HS-27A (cell line): ENCODE measurements at places on chromosomes 12 and 14.

- peak; percentile 90 for DNase-seq
Observed at GRCh38 chr12:45674181-45674977, 55.1 kb upstream of the ARID2 start.

GRCh38 chr12:19323805-19324204, 115.5 kb upstream of the AEBP2 start:
- no peak for DNase-seq

GRCh38 chr12:1297206-1297605, 297.2 kb downstream of the FBXL14 start:
- DNase-seq, result no peak

GRCh38 chr12:92139634-92140150, 6.0 kb downstream of the BTG1 start:
- no peak for DNase-seq

GRCh38 chr12:96117460-96117859, 76.7 kb upstream of the ELK3 start:
- no peak for DNase-seq

DNA sequence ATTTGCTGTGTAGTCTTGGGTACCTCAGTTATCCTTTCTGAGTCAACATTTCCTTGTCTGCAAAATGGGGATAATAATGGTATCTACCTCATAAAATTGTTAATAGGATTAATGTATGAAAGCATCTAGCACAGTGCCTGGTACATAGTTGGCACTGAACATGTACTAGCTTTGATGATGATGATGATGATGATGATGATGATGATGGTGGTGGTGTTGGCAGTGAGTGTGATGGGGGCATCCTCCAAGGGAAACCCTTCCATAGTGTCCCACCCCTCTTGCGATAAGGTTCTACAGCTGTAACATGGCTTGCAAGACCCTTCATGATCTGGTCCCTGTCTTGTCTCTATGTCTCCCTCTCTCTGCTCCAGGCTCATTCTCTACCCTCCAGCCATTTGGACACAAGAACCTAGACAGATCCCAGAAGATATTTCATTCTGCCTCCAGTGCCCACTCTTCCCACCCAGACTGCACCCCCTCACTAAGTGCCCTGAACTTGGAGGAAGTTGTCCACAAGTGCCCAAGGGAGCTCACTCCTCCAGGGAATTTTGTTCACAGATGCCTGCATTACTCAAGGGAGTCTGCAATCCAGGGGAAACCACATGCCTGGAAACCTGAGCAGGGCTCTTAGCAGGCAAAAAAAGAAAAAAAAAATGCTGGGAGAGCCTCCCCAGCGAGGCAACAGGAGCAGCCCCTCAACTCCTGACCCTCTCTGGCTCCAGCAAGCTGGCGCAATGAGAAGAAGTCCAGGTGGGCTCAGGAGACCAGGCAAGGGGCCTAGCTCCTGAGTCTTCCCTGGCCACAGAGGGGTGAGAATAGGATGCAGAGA, 10.1 kb upstream of the BDKRB1 start:
- no peak for DNase-seq

GRCh38 chr12:32419520-32419960, 20.2 kb downstream of the FGD4 start:
- no peak for DNase-seq

- DNase-seq, result no peak
Observed at GRCh38 chr12:31506515-31507306, 84.2 kb downstream of the DENND5B start.

GRCh38 chr12:123938679-123939480, 33.8 kb downstream of the CCDC92 start:
- no peak for DNase-seq

GRCh38 chr12:65520658-65521057, 242.2 kb downstream of the MSRB3 start:
- no peak for DNase-seq

DNA sequence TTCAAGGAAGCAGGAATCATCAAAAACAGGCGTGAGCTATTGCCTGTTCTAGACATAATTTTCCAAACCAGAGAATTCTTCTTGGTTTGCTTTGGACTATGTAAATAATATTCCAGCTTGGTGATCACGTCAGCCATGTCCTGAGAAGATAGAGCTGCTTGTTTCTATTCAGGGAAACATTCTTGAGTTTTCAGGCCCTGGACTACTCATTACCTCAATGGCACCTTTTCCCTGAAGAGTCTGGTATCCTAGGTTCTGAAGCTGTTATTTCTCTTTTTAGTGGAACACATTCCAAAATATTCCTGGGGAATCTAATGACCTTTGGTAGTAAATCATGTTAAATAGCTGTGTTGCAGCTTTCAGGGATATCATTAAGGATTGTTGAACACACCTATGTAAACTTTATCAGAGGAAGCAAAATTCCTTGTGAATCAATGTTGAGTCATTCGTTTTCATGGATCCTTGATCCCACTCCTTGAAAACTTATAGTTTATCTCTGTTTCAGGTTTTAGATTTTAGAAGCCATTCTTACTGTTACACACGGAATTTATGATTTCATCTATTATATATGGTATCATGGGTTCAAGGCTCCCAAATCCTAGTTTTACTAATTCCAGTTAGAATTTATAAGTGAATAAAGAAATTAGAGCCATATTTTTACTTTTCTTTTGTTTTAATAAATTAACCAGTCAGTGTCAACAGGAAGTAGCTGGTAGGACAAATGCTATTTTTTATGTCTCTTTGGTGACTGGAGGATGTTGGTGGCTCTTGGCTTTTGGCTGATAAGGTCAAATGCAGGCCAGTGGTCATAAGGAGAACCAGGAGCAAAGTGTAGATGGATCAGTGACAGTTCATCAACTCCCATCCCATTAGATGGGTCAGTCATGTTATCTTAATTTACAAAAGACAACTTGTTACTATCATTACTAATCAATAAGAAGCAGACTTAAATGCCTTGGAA, 380.1 kb downstream of the ZFP36L1 start:
- DNase-seq, result no peak

GRCh38 chr12:43165351-43165750, 386.7 kb downstream of the ADAMTS20 start:
- DNase-seq, result no peak

GRCh38 chr12:122204167-122205052, 901 bp downstream of the B3GNT4 start:
- DNase-seq, result no peak

DNA sequence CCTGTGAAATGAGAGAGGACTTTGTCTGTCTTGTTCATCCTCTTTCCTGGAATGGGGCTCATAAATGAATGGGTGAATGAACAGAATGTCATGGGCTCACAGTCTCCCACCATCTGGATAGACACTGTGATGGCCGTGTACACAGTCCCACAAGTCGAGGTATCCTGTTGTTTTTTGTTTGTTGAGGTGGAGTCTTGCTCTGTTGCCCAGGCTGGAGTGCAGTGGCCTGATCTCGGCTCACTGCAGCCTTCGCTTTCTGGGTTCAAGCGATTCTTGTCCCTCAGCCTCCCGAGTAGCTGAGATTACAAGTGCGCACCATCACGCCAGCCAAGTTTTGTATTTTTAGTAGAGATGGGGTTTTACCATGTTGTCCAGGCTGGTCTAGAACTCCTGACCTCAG, 16.1 kb upstream of the PLA2G1B start:
- DNase-seq, result no peak

GRCh38 chr14:104085889-104086201, 345 bp downstream of the ASPG start:
- no peak for DNase-seq

DNA sequence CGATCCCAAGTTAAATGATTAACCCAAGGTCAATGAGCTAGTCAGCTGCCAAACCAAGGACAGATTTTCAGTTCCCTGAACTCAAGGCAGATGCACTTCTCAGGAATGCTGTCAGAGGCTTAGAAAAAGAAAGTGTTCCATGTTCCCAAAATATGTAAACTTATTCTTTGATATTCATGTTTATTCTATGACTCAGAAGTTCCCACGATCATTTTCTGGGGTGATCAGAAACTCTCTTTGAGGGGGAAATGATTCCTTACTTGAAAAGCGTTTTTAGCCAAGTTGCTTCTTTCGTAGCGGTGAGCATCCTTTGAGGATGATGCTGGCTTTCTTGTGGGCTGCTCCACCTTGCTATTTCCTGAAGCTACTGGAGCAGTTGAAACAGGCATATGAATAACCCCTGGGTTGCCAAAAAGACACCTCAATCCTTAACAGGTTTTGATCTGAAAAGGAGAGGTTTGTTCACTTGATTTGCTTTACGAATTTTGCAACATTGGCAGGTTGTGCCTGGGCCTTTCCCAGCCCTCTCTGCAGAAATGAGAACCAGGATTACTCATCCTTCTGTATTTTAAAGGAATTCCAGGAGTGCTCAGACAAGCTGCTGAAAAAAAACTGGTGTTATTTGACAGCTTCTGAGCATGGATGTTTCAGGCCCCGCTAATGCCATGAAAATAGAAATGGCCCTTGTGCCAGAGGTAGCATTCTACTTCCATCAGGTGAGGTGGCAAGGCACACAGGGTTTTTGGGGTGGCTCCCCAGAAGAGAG, 121.4 kb upstream of the HIF1A start:
- no peak for DNase-seq

DNA sequence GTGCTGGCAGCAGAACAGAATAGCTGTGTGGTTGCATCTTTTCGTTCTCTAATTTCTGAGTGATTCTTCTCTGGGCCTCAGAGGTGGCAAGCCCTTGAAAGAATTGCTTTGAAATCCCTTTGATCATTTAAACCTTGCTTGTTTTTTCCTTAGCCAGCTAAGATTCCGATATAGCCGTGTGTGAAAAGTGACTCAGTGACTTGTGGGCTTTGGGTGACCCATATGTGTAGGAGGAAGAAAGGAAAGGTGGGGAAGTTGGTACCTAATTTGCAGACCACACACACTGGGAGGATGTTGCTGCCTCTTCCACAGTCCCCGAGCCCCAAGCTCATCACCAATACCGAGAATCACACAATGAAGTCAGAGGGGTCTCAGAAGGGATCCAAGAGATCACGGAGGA, 18.8 kb downstream of the SLC24A4 start:
- DNase-seq, result no peak

- no peak for DNase-seq
Observed at GRCh38 chr14:58131386-58131785, 20.6 kb downstream of the ARMH4 start.

DNA sequence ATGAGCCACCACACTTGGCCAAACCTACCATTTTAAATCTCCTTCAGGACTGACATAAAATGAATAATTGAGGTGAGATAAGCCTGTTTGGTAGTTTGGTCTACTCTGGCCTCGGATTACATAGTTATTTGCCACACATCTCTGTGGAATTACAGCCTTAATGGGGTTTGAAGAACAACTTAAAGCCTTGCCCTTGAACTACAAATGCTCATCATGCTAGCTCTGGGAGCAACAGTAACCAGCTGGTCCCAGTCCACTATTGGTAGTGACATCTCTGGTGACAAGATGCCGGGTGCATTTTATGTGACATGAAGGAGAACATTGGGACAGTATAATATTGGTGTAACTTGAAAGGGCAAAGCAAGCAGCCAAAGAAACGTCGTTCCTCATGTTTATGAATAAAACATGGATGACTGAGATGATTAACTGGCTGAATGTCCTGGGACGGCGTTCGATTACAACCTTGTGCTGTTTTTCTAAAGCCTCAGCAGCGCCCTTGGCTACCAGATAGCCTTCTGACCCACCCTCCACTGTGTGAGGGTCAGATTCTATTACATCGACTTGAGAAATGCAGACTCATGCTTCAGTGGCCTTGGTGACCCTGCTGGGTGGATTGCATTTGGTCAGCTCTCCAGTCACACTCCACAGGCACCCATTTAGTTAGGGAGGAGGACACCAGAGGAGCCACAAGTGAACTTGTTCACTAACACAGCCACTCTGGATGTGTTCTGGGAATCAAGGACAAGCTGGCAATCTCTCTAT, 41.5 kb downstream of the BEST3 start:
- DNase-seq, result no peak

GRCh38 chr12:57584690-57585089, 6.3 kb upstream of the PIP4K2C start:
- DNase-seq, result no peak

GRCh38 chr12:24661657-24662096, 287.2 kb downstream of the BCAT1 start:
- peak; percentile 38 for DNase-seq

DNA sequence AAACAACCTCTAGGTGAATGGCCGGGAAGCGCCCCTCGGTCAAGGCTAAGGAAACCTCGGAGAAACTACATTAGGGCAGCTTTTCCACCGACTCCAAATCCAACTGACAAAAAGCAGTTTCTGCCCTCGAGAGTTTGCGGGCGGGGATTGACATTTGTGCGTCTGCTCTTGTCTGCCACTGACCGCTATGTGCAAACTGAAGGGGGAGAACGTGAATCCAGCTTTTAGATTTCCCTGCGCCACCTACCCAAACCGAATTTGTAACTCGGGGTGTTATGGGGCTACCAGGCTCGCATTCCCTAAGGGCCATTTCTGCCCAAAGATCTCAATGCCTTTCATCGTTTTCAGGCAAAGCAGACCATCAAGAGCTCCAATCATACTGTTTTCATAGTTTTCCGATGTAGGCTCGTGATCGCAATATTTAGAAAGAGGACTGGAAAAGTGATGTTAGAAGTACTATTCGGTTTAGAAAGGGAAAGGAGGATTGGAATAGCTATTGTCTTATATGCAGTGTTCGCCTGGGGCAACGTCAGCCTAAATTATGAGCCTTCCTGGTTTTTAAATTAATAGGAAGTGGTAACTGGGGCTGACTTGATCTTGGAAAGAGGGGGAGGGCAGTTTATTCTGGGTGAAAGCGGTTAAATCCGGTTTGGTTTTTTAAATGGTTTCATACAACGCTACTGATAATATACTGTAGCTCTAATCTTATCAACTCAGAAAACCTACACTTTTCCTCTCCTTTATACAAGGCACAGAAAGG, 45.4 kb downstream of the BCAT1 start:
- no peak for DNase-seq

- DNase-seq, result no peak
Observed at GRCh38 chr14:103121846-103122584, 1.2 kb upstream of the TNFAIP2 start.

- DNase-seq, result peak; percentile 45
Observed at GRCh38 chr14:75132382-75133086, 5.7 kb upstream of the NEK9 start.

DNA sequence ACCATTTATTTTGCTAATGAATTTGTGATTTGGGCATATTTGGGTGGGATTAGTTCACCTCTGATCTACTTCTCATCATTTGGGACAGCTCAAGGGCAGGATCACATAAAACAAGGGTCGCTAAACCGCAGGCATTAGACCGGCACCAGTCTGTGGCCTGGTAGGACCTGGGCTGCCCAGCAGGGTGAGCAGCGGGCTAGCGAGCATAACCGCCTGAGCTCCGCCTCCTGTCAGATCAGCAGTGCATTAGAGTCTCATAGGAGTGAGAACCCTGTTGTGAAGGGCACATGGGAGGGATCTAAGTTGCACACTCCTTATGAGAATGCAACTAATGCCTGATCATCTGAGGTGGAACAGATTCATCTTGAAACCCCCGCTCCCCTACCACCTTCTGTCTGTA, 785.3 kb downstream of the TRHDE start:
- DNase-seq, result no peak
